Esophagus muscularis mucosa (tissue), 4 donors: ENCODE measurements at places on chromosomes 12 and 14.
A peak's percentile ranks its signal among the peaks of the same experiment; 100 is the strongest.

DNA sequence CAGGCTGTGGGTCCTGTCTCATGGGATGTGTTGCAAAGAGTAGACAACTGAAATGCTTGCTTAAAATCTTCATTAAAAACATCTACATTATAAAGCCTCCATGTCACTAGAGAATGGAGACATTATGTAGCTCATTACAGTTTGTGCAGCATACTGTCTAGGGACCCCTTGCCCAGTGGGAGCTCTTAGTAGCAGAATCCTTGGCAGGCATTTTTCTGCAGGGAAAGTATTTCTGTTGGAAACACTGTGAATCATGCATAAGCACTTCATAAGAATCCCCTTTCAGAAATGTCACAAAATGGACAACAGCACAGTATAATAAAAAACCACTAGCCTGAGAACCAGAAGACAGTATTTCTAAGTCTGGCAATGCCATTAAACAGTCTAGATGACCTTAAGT lies 174.3 kb downstream of the MGAT4C start:
- DNase-seq, result no peak

GRCh38 chr14:58870961-58871360 lies 233.2 kb downstream of the DACT1 start:
- no peak for DNase-seq

GRCh38 chr14:91258011-91258618 lies 13.6 kb upstream of the GPR68 start:
- DNase-seq, result no peak

- no peak for DNase-seq
Measured at GRCh38 chr12:126915309-126915708, 1351.7 kb upstream of the TMEM132C start.

- DNase-seq, result no peak
Measured at GRCh38 chr14:60003991-60004390, 84.0 kb downstream of the LRRC9 start.

GRCh38 chr12:5123921-5124320 lies 80.2 kb downstream of the KCNA5 start:
- no peak for DNase-seq

DNA sequence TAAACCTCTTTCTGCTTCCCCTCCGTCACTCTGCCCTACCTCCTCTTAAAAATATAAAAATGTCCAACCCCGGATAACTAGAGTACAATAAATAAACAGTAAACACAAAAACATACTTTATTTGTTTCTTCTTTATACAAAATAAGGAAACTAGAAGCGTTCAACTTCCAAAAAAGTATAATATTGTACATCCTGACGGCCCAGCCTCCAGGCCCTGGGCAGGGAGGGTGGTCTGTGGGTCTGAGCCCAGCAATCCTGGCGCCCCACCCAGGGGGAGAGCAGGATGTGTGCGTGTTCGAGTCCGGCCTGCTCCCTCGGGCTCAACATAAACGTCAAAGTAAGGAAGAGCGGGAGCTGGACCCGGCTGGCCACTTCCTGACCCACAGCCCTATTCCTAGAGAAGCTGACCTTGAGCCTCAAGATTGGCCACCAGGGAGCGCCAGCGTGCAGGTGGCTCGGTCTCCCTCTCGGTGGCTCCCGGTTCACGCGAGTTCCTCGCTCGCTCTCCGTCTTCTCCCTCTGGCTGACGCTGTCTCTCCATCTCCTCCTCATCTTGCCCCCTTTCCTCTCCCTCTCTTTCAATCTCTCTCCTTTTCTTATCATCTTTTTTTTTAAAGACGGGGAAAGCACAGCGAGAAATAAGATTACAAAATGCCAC lies 9.4 kb downstream of the LHX5 start:
- DNase-seq, result peak; percentile 94

GRCh38 chr12:120500581-120500980 lies 4.7 kb downstream of the DYNLL1 start:
- no peak for DNase-seq

- no peak for DNase-seq
Measured at GRCh38 chr12:72024613-72025012, 86.0 kb downstream of the TPH2 start.

GRCh38 chr14:31188744-31189143 lies 18.8 kb downstream of the HECTD1 start:
- no peak for DNase-seq

DNA sequence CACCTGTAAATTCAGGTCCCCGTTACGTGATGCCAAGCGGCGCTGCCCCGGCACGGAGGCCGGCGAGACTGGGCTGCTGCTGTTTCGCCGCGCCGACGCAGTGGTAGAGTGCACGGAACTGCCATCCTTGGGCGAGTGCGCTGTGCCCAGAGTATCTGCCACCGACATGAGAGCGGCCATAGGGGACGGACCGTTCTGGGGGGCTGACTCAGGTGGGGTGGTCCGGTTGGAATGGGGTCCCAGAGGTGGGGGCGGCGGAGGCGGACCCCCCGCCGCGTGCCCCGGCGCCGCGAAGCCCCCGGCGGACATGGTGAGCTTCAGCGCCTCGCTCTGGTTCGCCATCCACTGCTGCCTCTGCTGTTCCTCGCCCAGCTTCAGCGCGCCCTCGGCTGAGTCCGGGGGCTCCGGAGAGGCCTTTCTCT lies 2.8 kb downstream of the IRF2BPL start:
- DNase-seq, result no peak

DNA sequence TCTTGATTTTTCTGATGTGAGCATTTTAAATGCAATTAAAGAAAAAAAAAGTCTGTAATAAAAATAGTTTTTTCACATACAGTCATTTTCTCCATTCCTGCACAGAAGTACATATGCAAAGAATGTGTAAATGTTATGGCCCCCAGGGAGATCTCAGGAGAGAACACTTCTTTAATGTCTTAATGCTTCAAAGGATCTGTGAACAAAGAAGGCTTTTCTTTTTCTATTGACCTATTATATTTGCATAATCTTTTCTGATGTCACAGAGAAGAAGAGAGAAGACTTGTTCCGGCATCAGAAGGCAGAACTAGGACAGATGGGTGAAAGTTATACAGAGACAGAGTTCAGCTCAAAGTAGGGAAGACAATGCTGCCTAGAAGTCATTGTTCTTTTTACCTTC lies 413.5 kb upstream of the STXBP6 start:
- DNase-seq, result no peak
